CD14-positive monocyte (primary cell): ENCODE measurements at places on chromosomes 1 and 21. TPM values are rescaled to one million over a fixed set of nuclear protein-coding genes. Genes with fewer than 3 reads are reported as not detected.

- DNase-seq: no peak
Observed at GRCh38 chr21:42188663-42189062, 30.3 kb upstream of the ABCG1 start.

GRCh38 chr1:202578565-202578964 is 131.7 kb downstream of the SYT2 start:
- DNase-seq: no peak

- DNase-seq: no peak
Observed at GRCh38 chr1:33346533-33346926, 25.6 kb upstream of the A3GALT2 start.

Gene PPIAL4G
- polyA plus RNA-seq: not detected

Gene KRTAP12-2
- not detected in 2 replicates for polyA plus RNA-seq

Gene OR14A2
- polyA plus RNA-seq: not detected in 2 replicates

Gene TMEM63A
- 3.0 TPM for polyA plus RNA-seq
